Kasumi-1 (cell line): ENCODE measurements at places on chromosomes 2 and 18.

GRCh38 chr2:190815226-190815625, 65.4 kb upstream of the GLS start:
- DNase-seq = no peak

DNA sequence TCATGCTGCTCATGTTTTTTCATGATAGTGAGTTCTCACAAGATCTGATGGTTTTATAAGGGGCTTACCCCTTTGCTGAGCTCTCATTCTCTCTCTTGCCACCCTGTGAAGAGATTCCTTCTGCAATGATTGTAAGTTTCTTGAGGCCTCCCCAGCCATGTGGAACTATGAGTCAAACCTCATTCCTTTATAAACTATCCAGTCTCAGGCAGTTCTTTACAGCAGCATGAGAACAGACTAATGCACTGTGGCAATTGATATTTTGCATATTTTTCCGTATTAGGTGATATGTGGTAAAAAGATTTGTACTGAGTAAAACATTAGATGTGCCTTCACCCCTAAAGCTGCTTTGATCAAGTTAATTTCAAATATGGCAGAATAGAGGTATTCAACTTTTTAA, 48.8 kb downstream of the RAB27B start:
- no peak for DNase-seq

DNA sequence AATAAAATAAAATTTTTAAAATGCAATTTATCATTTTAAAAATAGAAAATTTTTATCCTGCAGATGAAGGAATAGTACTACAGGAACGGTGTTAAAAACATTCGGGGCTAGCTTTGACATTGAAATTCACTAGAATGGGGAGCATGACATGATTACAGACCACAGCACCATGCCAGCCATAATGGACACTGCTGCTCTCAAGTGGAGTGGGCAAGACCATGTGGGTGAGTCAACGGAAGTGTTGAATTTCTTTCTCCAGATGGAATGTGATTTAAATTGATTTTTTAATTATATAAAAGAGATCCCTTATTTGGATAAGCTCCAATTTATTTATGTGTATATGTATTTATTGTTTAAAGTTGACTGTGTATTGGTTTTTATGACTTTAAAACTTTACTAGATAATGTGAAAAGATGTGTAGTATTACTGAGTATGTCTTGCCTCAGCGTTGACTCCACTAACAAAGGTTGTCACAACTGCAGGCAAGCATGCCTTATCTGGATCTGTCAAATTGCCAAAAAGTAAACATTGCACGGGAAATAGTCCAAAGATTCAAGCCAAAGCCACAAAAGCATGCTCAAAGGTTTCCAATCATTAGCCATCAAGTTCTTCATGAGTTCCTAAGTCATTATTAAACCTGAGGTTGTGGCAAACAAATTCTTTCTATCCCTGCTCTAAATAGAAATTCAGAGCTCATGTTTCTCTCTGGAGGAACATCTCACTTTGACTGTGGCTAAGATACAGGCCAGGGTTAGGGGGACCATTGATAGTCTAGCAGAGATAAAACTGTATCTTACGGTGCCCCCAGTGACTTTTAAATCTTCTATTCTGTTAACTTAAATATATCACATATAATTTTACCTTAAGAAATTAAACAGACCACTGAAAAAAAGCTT, 536.9 kb downstream of the TMX3 start:
- DNase-seq = no peak

DNA sequence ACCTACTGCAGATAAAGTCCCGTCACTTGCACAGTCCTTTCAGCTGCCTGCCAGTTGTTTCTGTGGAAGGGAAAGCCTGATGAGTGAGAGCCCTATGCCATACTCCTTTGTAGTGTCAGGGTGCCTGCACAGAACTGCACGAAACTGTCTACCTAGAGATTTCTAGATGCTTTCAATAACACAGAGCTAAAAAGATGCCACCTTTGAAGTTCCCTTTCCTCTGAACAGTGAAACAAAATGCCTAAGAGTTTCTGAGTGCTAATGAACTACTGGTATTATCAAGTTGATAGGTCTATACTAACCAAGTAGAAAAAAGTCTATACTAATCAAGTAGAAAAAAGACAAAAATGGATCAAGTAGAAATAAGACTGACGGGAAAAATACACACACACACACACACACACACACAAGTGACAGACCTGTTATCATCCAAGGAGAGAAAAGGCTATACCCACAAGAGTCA, 79.0 kb downstream of the TLK1 start:
- no peak for DNase-seq

DNA sequence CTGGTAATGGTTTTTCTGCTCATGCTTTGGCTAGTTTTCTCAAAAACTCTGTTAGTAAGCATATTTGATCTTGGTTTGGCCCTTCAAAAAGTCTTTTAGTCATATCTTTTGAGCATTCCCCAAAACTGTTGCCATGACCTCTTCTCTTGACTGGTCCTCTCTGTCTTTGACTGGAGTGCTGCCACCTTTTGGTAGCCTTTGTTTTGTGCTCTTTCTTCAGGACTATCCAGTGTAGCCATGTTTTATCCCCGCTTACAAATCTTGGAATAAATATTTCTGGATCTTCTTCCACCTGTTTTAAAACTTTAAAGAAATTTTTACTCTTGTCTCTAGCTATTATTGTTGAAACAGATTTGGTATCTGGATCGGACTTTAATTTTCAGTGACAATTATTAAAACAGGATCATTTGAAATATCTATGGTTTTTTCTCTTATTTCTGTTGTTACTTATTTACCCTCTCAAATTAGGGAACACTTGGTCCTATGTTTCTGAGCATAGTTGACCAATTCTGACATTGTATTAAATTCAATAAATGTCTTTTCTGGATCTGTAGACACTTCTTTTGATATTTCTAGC, 965 bp upstream of the ELOA2 start:
- DNase-seq = peak; percentile 46

- no peak for DNase-seq
Measured at GRCh38 chr18:44927127-44927849, 246.6 kb downstream of the SETBP1 start.

- peak; percentile 2 for DNase-seq
Measured at GRCh38 chr18:56157541-56157940, 480.9 kb downstream of the TXNL1 start.

- DNase-seq = no peak
Measured at GRCh38 chr2:10918661-10919409, 7.1 kb downstream of the KCNF1 start.

DNA sequence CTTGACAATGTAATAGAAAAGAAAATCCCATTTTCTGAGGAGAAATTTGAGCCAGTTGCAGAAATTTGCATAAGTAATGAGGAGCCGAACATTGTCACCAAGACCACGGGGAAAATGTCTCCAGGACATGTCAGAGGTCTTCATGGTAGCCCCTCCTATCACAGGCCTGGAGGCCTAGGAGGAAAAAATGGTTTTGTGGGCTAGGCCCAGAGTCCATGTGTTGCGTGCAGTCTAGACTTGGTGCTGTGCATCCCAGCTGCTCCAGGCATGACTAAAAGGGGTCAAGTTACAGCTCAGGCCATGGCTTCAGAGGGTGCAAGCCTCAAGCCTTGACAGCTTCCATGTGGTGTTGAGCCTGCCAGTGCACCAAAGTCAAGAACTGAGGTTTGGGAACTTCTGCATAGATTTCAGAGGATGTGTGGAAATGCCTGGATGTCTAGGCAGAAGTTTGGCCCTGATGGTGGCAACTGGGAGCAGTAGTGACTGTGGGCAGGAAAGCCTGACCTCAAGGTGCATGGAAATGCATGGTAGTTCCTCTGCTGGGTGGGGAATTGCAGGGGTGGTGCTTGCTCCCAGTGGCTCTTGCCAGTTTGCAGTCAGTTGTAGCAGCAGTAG, 41.9 kb upstream of the CCDC195 start:
- DNase-seq = no peak

- no peak for DNase-seq
Measured at GRCh38 chr2:218871345-218872302, 9.0 kb upstream of the WNT10A start.

DNA sequence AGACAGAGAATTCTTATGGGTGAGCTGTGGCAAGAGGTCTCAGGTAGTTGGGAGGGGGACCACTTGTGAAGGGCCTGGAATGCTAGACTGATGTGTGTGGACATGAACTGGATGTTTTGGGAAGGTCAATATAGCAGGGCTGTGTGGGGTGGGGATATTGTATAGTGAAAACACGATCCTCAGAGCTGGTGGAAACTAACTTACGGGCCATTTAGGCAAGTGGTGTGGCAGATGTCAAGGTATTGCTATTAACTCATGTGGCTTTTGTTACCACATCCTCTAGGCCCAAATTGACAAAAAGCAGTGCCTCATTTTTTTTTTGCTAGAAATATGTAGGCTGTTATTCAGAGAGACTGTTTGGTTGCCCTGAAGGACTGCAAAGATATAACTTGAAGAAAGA, 8.0 kb upstream of the GALNT1 start:
- DNase-seq = no peak

DNA sequence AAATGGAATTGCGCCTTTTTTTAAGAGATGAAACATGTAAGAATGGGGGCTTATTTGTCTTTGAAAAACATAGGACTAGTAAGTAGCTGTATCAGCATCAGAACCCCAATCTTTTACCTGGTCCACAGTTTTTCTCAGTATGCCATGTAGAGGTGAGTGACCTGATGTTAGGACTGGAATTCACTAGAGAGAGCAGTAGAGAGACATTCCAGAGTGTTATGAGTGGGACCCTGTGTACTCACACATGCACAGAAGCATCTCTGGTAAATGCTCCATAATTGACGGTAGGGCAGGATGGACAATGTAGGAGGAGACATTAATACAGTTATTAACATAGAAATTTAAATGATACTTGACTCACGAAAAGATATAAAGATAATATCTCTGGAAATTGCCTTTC, 1.4 kb upstream of the GALNT13 start:
- no peak for DNase-seq

DNA sequence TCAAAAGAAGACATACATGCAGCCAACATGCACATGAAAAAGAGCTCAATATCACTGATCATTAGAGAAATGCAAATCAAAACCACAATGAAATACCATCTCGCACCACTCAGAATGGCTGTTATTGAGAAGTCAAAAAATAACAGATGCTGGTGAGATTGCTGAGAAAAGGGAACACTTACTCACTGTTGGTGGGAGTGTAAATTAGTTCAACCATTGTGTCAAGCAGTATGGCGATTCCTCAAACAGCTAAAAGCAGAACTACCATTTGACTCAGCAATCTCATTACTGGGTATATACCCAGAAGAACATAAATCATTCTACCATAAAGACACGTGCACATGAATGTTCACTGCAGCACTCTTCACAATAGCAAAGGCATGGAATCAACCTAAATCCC, 95.5 kb upstream of the XIRP2 start:
- DNase-seq = no peak

GRCh38 chr18:449374-449773, 51.1 kb downstream of the COLEC12 start:
- no peak for DNase-seq

GRCh38 chr2:42028571-42029148, 19.2 kb upstream of the PKDCC start:
- peak; percentile 64 for DNase-seq

GRCh38 chr18:35619464-35619863, 37.9 kb downstream of the GALNT1 start:
- no peak for DNase-seq

GRCh38 chr2:96503637-96504243, 1.4 kb downstream of the NEURL3 start:
- DNase-seq = no peak

GRCh38 chr2:95215018-95215612, 7.8 kb downstream of the ZNF892 start:
- DNase-seq = no peak

DNA sequence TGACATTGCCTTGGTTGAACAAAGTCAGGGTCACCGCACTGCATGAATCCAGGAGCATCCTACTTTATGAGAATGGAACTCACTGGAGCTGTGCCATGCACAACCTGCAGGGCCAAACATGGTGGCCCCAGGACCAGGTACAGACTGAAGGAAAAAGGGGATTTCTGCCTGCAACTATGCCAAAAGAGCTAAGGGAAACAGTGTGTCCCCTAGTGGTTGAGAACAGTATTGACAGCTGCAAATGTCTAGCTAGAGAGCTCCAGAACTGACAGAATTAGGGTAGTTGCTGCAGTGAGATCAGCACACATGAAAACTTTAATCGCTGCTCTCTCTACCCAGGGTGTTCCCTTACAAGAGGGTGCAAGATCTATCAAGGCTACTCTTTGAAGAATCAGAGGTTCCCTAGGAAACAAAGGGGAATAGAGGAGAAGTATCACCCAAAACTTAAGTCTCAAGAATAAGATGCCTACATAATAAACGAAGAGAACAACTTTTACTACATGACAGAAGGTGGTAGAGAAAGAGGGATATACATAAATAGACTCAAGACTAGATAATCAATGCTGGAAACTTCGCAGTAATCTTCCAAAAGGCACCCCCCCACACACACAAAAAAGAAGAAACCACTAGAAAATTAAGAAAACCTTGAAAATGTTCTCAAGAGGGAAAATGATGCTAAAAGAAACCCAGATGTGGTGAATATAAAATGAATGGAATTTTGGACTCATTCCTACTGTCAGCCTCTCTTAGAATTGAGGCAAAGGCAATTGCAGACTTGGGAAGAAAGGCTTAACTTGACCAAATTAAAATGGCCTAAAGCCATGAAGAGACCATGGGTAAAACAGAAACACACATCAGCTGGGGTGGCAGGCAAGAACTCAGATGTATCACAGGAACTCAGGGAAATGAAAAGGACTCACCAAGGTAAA, 43.6 kb upstream of the IHH start:
- peak; percentile 29 for DNase-seq

GRCh38 chr2:120520929-120521912, 175.3 kb downstream of the INHBB start:
- peak; percentile 9 for DNase-seq

DNA sequence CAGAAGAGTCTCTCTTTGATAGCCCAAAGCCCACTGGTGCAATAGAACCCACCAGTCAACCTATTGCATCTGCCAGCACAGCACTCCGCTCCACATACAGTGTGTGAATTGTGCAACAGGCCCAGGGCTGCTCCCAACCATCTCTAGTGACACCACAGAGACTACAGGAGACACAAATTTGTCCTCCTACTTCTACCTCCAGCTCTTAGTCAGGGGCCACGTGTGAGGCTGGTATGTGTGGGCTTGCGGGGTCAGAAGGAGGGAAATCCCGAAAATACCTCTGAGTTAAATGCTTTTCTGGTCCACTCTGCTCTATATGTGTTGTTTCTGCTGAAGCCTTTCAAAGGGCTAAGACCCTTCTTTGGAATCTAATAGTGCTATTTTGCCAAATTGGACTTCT, 18.0 kb downstream of the DGUOK start:
- no peak for DNase-seq

GRCh38 chr2:62964671-62965070, 86.0 kb upstream of the OTX1 start:
- DNase-seq = no peak

GRCh38 chr18:78304192-78305164, 675.1 kb upstream of the SALL3 start:
- DNase-seq = no peak

GRCh38 chr2:185436787-185437372, 301.7 kb upstream of the FSIP2 start:
- no peak for DNase-seq

GRCh38 chr2:61011678-61012077, 5.8 kb upstream of the PEX13 start:
- no peak for DNase-seq
